ENCODE measurements at places on chromosomes 16 and 17.
A peak's percentile ranks its signal among the peaks of the same experiment; 100 is the strongest.

DNA sequence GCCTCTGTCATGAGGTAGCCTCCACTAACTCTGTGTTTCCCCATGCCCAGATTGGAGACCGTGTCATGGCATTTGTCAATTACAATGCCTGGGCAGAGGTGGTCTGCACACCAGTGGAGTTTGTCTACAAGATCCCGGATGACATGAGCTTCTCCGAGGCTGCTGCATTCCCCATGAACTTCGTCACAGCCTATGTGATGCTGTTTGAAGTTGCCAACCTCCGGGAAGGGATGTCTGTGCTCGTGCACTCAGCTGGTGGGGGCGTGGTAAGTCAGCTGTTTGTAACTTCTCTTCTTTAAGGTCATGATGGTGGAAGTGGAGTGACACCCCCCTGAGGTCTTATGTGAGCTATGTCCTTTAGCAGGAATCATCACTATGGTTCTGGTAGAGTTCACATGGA lies 36.8 kb downstream of the VAT1L start:
- DNase-seq: no peak

GRCh38 chr17:68771867-68772515 lies 170.8 kb upstream of the FAM20A start:
- peak; percentile 84 for DNase-seq

GRCh38 chr16:70582280-70582978 lies 58.8 kb downstream of the SF3B3 start:
- no peak for DNase-seq

GRCh38 chr17:41446806-41447205 lies 6.0 kb upstream of the KRT38 start:
- peak; percentile 83 for DNase-seq

GRCh38 chr17:79341222-79341780 lies 266.7 kb downstream of the ENGASE start:
- DNase-seq: no peak

- no peak for DNase-seq
These were observed 51.3 kb upstream of the IRX6 start for GRCh38 chr16:55272744-55273143.

DNA sequence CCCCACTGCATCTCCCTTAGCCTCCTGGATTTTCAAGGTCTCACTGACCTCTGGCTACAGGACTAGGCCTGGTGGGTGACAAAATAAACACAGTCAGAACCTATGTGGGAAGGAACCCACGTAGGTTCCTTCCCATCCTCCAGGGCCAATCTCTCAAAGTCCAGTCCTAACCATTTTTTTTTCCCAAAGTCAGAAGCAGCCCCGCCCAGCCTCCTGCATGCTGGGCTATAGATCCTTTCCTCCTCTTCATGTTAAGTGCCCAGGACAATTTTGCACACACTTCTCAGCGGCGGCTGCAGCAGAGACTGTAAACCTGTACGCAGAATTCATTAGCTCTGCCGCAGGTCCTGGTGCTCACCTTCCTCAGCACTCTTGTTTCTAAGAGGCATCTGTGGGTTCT lies 285.8 kb downstream of the NPIPA8 start:
- no peak for DNase-seq

DNA sequence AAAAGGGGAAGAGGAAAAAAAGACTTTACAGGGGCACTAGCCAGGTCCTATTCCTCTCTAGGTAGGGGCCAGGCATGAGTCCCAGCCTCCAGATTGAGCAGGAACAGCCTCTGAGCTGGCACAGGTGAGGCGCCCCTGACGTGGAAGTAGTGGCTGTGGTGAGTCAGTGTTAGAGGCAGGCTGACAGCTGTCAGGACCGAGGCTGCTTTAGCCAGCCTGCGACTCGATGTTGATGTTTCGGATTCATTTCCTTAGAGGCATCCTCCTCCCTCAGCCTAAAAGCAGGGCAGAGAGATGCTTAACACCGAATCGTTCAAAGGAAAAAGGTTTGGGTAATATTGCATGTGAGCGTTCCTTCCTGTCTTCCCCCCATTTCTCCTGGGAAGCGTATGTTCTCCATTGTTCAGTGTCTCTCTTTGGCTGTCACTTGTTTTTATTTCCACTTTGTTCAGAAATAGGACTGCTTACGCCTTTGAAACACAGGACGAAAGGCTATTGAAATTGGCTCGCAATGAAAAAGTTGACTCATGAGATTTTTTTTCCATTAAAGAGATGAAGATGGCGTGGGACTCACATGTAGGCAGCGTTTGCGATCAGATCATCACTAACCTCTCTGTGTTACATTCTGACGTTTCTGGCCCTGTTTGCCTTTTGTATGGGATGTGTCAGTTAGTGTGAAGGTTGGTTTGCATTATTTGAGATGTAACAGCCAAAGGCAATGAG lies 1.3 kb downstream of the KIAA0513 start:
- DNase-seq: peak; percentile 32

DNA sequence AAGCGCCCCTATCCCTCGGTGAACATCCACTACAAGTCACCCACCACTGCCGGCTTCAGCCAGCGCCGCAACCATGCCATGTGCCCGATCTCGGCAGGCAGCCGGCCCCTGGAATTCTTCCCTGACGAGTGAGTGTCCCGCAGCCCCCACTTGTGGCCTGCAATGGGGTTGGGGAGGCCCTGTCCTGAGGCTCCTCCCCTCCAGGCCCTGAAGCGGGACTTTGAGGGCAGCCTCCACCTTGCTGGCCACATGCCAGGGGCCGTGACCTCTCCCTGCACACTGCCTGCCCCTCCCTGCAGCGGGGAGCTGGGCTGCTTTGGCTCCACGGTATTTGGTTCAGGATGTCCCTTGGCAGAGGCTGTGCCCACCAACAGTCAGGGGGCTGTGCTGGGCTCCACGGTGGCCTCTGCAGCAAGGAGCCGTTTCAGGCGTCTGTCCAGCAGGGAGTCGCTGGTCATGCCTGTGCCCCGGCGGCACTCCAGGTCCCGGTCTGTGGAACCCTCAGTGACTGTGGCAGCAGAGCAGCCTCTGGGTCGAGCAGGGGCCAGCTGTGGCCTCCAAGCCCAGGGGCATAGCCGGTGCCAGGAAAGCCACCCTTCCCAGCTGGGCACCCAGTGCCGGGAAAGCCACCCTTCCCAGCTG lies 8.3 kb downstream of the NME3 start:
- DNase-seq: no peak

DNA sequence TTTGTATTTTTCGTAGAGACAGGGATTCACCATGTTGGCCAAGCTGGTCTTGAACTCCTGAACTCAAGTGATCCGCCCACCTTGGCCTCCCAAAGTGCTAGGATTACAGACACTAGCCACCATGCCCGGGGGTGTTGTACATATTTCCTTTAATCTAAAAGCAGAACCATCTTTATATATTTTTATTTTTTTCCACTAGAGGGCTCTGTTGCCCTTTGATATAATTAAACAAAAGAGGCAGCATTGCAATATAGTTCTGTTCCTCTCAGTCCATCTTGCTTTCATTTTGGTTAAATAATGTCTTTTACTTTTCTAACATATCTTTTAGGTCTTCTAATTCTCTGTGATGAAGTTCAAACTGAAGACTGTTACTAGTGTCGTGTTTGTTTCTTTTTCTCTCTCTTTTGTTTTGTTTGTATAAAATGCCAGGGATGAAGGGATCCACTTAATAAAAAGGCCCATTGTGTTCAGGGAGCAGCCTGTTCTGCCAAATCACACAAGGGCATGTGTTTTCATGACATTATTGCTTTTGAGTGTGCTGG lies 23.4 kb downstream of the WWOX start:
- peak; percentile 51 for DNase-seq

DNA sequence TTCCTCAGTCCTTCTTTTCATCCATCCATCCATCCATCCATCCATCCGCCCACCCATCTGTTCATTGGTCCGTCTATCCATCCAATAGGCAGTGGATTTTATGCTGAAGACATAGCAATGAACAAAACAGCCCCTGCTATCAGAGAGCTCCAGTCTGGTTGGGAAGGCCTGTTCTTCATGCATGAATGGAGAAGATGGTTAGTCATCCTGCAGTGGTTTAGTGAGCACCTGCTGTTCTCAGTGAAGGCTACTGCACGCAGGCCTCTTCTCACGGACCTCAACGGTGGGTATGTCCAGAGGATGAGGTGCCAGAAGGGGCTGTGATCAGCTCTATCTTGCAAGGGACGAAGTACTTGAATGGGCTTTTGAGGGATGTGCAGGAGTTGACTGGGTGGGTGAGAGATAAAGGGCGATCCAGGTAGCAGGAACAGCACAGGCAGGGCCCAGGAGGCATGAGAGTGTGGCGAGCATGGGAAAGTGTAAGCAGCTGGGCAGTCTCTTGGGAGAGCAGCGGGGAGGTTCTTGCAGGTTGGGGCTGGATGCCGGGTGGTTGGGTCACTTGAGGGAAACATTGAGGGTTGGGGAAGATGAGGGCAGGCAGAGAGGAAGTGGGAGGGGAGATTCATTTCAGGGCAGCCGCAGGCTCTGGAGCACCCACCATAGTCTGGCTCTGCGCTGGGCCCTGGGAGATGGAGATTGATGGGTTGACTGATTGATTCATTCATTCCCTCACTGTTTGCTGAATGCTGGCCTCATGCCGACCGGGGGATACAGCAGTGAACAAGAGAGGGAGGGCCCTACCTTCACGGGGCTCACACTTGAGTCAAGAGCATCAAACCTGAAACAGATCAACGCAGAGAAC lies 115.0 kb upstream of the CIBAR2 start:
- DNase-seq: peak; percentile 51

- peak; percentile 12 for DNase-seq
These were observed 50.9 kb upstream of the CPNE2 start for GRCh38 chr16:57041182-57042156.

DNA sequence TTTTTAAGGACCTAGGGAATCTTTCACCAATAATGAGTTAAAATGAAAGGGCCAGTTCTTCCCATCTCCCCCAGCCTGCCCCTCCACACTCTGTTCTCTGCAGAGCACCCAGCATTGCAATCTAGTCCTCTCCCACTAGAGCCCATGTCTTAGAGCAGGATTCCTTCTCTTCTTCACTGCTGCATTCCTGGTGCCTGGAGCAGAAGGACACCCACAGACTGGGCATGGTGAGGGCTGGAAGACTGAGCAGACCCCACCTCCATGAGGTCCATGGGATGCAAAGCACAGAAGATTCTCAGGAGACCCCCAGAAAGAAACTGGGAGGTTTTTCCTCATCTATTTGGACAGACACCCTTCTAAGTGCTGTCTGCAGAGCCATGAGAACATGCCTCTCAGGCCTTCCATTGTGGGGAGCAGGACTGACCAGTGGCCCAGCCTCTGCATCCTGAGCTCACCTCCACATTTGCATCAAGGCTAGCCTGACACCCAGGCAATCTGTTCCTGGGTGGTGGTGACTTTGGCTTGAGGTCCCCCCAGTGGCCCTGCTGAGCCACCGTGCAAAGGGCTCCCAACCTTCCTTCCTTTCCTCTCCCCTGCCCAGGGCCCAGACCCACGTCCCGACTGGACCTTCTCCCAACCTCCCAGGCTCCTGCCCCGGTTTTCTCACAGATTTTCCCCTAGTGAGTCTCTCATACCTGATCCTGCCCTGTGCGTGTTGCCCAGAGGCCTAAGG lies 74.2 kb upstream of the ZNF469 start:
- DNase-seq: no peak

GRCh38 chr16:80056324-80056723 lies 455.8 kb upstream of the MAF start:
- DNase-seq: peak; percentile 52

Data from iris pigment epithelial cell (primary cell).